ENCODE measurements at places on chromosomes 13 and 19.
A peak's percentile ranks its signal among the peaks of the same experiment; 100 is the strongest.

- DNase-seq: no peak
Measured at GRCh38 chr19:47729799-47730520, 15.4 kb upstream of the NOP53 start.

GRCh38 chr13:21934284-21934683, 263.4 kb downstream of the FGF9 start:
- DNase-seq: peak; percentile 92

GRCh38 chr13:98822225-98822606, 69.7 kb upstream of the SLC15A1 start:
- no peak for DNase-seq

- no peak for DNase-seq
Measured at GRCh38 chr19:11169896-11170678, 14.5 kb upstream of the SPC24 start.

- peak; percentile 33 for DNase-seq
Measured at GRCh38 chr19:38683393-38684077, 36.1 kb downstream of the ACTN4 start.

DNA sequence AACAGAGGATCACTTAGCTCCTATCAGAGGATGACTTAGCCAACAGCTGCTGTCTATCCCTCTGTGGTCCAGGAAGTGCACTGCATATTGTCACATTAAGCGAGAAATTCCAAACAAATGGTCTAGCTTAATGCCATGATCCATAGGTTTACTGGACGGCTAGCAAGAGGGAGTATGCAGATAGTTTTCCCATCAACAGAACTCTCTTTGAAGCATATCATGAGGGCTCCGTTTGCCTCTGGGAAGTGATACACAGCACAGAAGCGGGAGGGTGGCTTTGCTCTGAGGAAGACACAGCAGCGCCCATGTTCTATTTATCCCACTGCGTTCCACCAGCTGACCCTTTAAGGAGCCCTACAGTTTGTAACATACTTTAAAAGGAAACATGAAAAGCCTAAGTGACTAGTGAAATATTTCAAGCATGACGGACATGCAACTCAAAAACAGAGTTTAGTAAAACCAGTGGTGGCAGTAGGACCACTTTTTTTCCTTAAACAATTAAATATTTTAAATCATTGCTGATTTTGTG, 52.7 kb downstream of the COL4A1 start:
- DNase-seq: no peak

DNA sequence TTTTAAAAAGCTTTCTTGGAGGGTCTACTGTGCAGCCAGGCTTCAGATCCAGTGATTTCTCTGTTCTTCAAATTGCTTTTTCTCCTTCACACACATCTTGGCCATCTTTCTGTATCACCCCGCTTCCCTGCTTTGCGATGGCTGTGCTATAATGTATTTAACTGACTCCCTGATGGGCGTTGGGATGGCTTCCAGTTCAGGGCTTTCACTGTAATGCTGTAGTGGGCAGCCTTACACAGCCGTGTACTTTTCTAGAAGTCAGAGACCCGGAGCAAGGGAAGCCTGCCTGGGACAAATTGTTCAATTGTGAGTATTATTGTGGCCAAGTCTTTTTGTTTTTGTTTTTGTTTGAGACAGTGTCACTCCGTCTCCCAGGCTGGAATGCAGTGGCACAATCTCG, 19.4 kb upstream of the PAK4 start:
- DNase-seq: no peak

GRCh38 chr19:38908911-38909310, 3.1 kb downstream of the CCER2 start:
- DNase-seq: no peak

DNA sequence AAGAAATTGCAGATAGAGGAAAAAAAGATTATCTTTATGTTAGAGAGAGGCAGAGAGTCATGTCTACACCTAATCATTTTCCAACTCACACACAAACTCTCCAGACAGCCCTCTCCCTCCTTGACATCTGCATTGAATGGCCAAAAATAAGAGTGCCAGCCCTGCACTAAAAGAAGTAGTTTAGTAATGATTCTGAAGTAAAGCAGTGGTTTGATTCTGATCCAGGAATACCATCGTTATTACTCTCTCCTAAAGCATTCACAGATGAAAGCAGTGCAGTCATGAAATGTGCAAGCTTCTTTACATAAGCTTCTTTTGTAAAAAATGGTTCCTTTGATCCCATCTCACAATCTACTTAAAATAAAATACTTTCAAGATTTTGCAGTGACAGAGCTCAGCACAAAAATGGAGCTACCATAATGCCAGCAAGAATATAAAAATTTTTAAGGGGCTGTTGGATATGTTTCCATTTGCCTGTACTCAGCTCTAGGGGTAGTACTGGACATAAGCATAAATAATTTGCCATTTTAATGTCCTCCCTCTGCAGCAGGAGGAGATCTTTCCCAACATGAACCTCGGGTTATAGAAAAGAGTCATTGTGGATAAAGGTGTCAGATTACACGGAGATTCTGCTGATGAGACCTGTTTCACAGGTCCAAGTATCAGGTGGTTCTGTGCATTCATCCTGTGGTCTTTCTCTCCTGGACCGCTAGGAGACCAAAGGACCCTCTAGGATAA, 406.3 kb downstream of the DCT start:
- no peak for DNase-seq

DNA sequence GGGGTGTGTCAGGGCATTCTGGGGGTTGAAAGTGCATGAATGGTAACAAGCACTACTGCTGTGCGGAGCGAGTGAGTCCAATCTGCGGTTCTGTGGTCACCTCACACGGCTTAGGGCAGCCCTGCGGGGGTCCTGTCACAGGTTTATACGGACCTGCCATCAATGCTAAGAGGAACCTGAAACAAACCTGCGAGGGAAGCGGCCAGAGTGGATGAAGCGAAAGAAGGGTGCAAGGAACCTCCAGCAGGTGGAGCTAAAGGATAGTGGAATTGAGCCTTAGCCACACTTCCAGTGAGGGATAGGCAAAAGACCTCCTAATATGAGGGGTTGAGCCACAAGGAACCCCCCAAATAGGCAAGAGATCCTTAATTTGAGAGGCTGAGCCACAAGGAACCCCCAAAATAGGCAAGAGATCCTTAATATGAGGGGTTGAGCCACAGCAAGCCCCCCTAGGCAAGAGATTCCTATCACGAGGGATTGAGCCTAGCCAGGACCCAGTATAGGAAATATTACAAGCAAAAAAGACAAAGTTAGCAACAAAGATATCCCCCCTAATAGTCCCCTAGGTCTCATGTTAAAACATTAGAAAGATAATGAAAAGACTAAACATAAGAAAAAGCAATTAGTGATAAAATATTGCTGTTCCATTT, 6.3 kb upstream of the ZNF69 start:
- peak; percentile 11 for DNase-seq

DNA sequence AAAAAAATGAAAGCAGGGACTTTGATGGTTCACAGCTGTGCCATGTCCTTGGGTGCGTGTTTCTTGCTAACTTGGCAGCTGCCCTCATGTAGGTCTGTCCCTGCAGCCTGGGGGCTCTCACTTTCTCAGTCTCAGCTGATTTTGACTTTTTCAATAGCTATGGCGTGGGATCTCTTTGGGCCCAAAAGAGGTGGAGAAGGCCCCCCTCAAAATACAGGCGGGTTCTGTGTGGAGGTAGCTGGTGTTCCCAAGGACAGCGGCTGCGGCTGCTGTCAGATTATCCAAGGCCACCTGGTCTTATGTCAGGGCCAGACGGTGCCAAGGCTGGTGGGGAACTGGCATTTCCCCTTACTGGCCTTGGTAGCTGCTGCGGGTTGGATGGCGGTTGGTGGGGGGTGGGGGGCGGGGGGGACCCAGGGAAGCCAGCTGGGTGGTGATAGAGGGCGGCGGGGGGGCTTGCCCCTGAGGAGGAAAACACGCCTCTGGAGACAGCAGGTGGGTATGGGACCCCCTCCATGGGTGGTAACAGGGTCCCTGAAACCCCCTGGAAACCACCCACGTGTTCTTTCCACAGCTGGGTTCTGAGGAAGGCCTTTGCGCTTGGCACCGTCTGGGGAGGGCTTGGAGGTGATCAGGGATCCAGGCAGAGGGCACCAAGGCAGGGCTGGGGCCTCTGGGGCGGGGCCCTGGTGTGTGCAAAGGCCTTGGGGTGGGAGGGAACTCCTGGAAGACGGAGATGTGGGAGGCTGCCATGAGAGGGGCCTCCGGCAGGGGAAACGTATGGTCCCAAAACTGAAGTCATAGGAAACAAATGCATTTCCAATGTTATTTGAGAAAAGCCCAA, 4.1 kb downstream of the TIMM13 start:
- DNase-seq: no peak

- no peak for DNase-seq
Measured at GRCh38 chr13:99303863-99304521, 3.2 kb downstream of the GPR183 start.

GRCh38 chr13:109939180-109939579, 152.8 kb upstream of the IRS2 start:
- DNase-seq: no peak

GRCh38 chr19:31344403-31344802, 4.8 kb downstream of the TSHZ3 start:
- peak; percentile 56 for DNase-seq

DNA sequence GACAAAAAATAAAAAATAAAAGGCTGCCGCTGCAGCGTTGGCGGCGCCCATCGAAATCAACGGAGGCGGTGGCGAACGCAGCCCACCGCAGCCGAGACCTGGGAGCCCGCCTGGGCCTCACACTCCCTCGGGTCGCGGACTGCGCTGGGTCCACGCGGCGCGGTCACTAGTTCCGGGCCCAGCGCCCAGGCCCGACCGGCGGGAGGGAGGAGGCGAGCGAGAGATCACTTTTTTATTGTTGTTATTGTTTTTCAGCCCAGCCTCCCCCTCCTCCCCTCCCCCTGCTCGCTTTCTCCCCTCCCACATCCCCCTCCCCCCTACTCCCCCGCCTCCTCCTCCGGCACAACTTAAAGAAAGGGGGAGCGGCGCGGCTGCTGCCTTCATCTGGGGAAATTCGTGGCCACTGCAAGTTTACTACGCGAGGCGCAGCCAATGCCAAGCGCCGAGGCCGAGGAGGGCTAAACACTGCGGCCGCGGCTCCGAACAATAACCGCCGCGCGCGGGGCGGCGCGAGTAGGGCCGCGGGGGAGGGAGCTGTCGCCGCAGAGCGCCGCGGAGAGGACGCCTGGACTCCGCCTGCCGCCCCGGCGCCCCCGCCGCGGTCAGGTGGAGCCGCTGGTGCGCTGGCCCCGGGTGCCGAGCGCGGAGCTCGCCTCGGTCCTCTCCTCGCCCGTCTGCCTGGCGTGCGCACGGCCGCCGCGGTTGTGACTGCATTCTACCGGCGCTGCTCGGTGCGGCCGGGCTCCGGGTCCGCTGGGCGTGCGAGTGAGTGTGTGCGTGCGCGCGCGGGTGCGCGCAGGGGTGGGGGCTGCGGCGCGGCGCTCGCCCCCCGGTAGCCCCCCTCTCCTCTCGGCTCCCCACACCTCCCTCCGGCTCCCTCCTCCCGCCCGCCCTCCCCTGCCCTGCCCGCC, 505 bp upstream of the ZIC2 start:
- DNase-seq: peak; percentile 92
